Mesenteric fat pad (tissue), 1 donor: ENCODE measurements at places on chromosomes 2 and 18. TPM values are rescaled to one million over a fixed set of nuclear protein-coding genes. Genes with fewer than 3 reads are reported as not detected.

MROH2A gene
- not detected for total RNA-seq

CNGA3 gene
- total RNA-seq, result 1.1 TPM

RAMP1 gene
- 21.8 TPM for total RNA-seq

AAMP gene
- total RNA-seq, result 89.7 TPM

GPAT2 gene
- 9.0 TPM for total RNA-seq

EVA1A gene
- 0.71 TPM for total RNA-seq

TSPYL6 gene
- not detected for total RNA-seq

IL1RN gene
- total RNA-seq, result 8.9 TPM

RAPGEF4 gene
- total RNA-seq, result 10.4 TPM

SERPINB7 gene
- not detected for total RNA-seq

SALL3 gene
- not detected for total RNA-seq
